ENCODE measurements at places on chromosomes 12 and 14.
A peak's percentile ranks its signal among the peaks of the same experiment; 100 is the strongest.

- no peak for DNase-seq
Measured at GRCh38 chr12:82517808-82518207, 159.5 kb downstream of the METTL25 start.

DNA sequence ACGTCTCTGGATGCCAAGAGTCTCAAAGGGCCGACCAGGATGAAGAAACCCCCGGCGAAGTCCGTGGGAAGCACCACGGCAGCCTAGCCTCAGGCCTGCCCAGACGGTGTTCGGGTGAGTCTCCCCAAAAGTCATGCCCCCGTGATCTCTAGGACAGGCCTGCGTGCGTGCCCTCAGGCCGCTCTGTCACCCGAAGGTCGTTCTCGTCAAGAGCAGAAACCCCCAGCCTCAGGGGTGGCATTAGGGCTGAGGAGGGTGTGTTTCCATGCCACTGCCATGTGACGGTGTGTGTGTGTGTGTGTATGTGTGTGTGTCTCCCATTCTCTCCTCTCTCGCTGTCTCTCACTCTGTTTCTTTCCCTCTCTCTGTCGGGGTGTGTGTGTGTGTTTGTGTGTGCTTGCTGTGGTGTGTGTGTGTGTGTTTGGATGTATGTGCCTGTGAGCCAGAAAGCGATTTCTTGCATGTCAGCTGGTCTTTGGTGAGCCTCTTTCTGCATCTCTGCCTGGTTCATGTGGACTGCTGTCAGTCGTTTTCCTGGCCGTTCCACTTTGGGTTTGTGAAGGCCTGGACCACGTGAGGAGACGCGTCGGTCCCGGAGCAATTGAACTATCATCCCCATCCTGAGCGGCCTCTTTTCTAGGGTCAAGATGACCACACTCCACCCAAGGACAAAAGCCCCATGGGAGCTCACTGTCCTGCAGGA lies 772.5 kb upstream of the ALG10B start:
- DNase-seq, result no peak

DNA sequence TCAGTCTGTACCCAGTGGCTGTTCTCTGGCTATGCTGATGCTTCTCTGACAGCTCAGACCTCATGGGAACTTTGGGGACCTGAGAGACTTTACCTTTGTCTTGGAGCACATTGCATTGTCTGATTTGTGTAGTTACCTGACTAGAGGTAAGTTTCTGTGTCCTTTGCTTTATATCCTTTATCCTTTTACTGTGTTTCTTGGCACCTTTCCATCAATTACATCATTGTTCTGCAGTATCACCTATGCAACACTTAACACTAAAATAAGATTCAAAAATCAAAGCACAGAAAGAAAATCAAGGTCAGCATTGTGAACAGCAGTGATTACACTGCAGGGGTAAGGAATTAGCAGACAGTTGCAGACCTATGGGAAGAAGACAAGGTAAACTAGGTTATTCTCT lies 43.8 kb downstream of the SLC35F4 start:
- no peak for DNase-seq

GRCh38 chr12:16349131-16349460 lies 1.7 kb downstream of the MGST1 start:
- no peak for DNase-seq

- no peak for DNase-seq
Measured at GRCh38 chr12:27158297-27158696, 75.9 kb upstream of the C12orf71 start.

GRCh38 chr14:102362084-102362483 lies 606 bp downstream of the CINP start:
- peak; percentile 22 for DNase-seq
